ENCODE measurements at places on chromosomes 5 and 9.

DNA sequence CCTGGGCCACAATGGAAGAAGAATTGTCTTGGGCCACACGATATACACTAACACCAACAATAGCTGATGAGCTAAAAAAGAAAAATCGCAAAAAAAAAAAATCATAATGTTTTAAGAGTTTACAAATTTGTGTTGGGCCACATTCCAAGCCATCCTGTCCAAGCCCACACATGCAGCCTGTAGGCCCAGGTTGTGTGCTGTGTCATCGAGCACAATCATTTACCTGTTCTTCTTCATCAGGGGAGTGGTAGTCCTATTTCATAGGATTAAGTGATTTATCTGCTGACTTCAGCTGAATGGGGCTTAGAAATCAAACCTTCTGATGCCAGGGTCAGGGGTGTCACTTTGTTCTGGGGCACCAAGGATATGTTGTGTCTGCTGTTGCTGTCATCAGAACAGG lies 44.6 kb upstream of the ELL2 start:
- no peak for DNase-seq

DNA sequence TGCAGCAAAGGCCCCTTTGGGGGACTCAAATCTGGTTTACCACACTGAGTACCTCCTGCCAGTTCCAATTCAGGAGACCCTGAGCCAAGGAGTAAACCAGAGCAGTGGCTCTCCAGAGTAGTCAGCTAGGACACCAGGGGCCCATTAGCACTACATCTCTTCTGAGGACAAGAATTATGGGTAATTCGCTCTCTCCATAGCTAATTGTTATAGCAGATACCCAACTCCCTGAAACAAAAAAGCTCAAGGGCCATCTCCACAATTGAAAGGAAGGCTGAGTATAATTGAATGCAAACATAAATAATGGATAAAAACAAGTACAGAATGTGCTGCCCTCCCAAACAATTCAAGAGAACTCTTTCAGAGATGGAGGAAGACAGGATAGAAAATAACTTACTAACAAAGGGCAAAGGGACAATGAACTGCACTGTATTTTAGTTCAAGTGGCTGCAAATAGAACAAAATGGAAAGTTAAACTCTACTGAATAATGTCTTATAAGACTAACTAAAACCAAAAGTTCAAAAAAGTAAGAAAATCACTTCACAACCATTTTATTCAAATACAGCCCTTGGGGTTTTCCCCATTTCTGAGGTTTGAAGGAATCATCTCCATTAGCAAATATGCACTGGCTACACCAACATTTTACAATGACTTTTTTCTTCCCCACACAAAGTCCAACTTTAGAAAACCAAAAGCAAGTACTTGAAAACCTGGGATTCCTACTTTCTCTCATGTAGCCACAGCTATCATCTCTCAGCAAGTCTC lies 118.8 kb downstream of the SIL1 start:
- no peak for DNase-seq

- no peak for DNase-seq
These were observed 13.3 kb upstream of the SEPTIN8 start for GRCh38 chr5:132790201-132790865.

GRCh38 chr5:144284931-144285502 lies 114.3 kb downstream of the KCTD16 start:
- DNase-seq, result no peak
